ENCODE measurements at places on chromosomes 12 and 14.

- DNase-seq: no peak
Measured at GRCh38 chr12:12899530-12900380, 8.4 kb downstream of the GPRC5A start.

- DNase-seq: peak; percentile 31
Measured at GRCh38 chr14:30559638-30560091, 707 bp downstream of the G2E3 start.

DNA sequence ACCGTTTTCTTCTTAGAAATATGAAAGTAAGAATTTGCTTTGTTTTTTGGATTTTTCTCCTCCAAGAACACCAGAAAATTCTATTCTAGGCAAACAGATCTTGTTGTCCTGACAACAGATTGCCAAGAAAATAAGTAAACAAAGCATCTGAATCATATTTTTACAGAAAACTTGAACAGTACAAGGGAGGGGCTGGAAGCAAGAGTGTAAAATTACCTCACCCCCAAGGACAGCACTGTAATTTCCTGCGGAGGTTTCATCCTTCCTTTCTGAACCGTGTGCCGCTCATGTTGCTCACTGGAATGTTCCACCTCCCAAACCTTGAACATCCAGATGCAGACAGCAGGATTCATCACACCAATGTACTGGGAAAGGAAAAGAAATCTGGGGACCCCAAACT is 5.4 kb upstream of the CAMKK2 start:
- DNase-seq: no peak

DNA sequence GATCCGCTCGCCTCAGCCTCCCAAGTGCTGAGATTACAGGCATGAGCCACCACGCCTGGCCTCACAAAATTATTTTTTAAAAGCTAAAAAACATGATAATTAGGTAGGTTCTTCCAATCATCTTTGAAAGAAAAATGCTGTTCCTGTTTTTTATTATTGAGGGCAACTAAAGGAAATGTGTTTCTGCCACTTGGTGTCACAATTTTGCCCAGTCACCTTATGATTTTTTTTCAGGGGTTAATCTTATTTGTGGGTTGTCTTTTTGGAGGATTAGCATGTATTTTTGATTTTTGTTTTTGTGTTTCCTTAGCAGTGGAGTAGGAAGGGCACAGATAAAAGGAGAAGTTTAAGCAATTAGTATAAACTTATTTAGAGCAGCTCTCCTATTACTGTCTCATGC is 79.8 kb downstream of the PRORP start:
- no peak for DNase-seq

DNA sequence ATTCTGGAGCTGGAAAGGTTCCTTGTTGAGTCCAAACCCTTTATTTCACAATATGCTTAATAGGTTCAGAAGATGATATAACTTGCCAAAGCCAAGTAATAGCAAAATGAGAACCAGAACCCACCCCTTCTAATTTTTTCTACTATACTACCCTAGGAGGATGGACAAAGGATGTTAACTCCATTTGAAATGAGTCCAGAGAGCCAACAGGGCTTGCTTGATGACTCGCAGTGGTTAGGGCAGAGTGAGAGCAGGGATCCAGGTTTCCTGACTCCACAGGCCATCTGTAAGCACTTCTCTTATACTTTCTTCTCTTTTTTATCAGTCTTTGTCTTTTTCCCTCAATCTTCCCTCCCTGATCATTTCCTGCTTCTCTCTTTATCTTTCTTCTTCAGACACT is 668.1 kb downstream of the MED13L start:
- DNase-seq: no peak

- DNase-seq: no peak
Measured at GRCh38 chr14:99524804-99525698, 43.8 kb downstream of the CCNK start.

GRCh38 chr12:47121146-47121545 is 41.4 kb upstream of the AMIGO2 start:
- DNase-seq: no peak

GRCh38 chr14:50533806-50534205 is 1.4 kb upstream of the MAP4K5 start:
- DNase-seq: no peak

- DNase-seq: no peak
Measured at GRCh38 chr12:116165036-116165425, 112.5 kb downstream of the MED13L start.

GRCh38 chr12:29882846-29883245 is 99.1 kb upstream of the TMTC1 start:
- no peak for DNase-seq

DNA sequence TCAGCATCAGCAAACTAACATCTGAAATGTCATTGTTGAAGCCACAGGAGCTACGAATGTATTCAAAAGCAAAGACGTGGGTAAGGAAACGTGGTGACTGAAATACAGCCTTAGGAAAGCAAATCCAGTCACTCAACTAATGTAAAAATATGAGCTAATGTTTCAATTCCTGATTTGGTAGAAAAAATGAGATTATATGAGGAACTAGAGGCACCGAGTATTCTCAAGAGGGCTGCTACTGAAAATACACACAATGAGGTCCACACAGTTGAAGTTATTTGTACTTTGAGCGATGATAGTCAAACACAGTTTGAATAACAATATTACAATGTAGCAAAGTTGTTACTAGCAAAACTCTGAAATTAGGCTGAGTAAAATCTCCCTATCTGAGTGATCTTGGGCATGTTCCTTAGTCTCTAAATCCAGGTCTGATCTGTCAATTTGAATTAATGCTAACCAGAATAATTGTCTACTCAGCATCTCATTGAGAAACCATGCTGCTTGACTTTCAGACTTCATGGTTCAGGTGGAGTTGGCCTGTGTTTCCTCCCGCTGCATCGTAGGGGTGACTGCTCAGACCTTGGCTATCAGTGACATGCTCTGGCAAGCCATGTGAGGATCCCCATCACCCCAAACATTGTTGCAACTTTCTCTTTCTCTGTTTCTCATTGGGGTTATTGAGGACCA is 467.1 kb upstream of the SOX5 start:
- no peak for DNase-seq

- DNase-seq: no peak
Measured at GRCh38 chr12:8996682-8997405, 7.5 kb downstream of the KLRG1 start.

GRCh38 chr12:57551637-57552305 is 1.9 kb downstream of the KIF5A start:
- DNase-seq: no peak

DNA sequence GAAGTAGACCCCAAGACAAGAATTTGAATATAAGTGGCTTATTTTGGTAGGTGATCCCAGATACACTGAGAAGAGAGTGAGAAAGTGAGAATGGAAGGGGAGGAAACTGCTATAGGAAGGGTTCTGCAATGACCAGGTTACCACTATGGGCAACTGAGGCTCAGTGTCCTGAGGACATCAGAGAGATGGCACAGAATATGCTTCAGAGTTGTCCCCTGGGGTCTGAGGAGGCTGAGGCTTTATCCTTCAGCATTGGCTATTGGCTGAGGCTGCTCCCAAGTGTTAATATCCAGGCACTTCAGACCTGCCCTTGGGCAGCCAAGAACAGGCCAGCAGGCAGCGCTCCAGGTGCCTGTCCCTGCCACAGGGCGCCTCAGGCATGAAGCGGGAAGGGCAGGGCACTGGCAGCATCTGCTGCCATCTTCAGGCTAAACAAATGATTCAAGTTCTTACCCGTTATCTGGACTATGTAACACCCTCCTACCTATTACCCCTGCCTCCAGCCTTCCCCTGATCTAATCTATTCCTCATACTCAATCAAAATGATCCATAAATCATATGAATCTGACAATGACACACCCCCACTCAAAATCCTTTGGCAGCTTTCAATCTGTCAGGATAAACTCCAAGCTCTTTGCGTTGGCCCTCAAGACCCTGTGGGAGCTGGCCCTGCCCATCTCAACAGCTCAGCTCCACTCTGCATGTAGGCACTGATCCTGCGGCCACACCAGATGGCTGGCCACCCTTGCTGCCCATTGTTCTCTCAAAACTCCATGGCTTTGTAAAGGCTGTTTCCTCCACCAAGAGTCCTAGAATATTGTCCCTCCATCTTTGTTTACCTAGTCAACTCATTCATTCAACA is 42.4 kb downstream of the CKAP4 start:
- DNase-seq: no peak

DNA sequence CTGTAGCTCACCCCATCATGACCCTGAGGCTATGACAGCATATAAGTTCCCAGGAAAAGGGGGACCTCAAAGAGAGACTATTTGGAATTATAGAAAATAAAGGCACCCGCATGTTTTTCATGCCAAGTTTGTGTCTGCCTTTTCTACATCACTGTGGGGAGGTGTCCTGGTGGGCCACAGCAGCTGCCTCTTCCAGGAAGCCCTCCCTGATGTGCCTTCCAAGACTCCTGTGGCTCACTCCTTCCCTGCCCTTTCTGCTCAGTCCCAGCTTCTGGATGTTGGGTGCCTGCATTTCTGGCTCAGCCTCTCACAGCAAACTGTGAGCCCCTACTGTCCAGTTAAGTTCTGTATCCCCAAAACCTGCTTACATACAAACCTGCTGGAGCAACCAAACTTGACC is 36.3 kb upstream of the BEGAIN start:
- no peak for DNase-seq

DNA sequence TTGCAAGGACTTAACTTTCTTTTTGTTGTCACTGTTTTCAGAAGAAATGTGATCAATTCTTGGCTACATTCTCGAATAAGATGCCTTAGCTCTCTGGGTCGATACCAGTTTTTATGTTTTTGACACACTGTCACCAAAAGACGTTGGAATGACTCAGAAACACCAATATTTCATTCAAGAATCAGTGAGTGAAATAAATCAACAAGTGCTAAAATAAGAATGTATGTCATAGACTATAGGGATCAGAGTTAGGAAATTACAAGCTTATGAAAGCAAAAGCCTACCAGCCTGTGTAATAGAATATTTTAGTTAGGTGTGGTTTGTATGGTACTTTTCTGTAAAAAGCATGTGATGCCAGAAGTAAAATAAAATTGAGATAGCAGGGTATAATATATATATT is 17.8 kb downstream of the PPHLN1 start:
- no peak for DNase-seq

GRCh38 chr12:99392091-99392850 is 255.3 kb upstream of the GARIN6 start:
- no peak for DNase-seq

DNA sequence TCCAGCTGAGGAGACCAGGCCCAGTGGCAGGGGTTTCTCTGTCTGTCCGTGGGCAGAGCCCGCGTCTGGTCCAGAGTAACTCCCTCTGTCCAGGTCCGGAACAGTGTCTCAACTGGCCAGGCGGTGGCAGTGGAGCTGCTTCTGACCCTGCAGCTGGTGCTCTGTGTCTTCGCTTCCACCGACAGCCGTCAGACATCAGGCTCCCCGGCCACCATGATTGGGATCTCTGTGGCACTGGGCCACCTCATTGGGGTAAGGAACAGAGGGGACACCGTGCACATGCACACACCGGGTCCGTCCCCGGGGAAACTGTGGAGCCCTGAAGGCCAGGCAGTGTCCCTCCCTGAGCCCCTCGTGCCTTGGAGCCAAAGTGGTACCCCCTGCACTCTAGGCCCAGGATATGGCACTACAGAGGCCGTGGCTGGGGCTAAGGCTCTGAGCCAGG is 1.5 kb downstream of the AQP6 start:
- no peak for DNase-seq

GRCh38 chr12:57460841-57461275 is 1.3 kb downstream of the GLI1 start:
- no peak for DNase-seq

DNA sequence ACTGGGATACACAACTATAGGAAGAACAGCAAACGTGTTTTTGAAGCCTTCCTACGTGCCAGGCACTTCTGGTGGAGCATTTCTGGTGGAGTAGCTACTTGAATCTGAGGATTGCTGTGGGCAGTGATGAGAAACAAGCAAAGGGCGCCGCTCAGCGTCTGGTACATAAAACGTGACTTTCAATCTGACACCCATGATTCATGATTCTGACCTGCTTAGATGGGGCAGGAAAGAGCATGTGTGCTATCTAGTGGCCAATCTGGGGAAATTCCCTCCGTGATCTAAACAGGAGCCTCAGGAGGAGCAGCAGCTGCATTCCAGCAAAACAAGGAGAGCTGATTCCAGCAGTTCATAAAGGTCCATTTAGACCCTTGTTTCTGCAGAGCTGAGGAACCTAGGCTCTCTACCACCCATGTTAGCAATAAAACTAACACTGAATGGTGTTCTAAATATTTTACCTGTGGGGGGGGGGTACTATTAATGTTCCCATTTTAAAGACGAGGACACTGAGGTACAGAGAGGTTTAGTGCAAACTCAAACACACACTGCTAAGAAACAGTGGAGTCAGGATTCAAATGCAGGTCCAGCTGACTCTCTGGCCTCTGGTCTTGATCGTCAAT is 37.8 kb downstream of the PAH start:
- no peak for DNase-seq

- DNase-seq: no peak
Measured at GRCh38 chr12:119391673-119392072, 57.1 kb downstream of the CCDC60 start.

DNA sequence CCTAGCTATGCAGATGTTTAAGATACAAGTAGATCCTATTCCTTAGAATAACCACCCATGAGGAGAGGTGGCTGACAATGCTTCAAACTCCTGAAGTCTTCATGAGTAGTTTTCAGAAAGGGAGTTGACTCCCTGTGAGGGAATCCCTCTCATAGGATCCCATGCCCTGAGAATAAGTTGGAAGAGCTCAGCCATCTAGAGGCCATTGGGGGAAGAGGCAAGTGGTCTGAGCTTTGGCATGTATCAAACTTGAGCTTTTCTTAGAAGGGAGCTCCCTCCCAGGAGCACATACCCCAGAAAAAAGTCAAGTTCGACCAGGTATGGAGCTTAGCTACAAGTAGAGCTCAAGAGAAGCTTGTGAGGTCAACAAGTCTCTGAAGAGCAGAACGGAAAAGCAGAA is 165.7 kb upstream of the RBM19 start:
- DNase-seq: no peak

DNA sequence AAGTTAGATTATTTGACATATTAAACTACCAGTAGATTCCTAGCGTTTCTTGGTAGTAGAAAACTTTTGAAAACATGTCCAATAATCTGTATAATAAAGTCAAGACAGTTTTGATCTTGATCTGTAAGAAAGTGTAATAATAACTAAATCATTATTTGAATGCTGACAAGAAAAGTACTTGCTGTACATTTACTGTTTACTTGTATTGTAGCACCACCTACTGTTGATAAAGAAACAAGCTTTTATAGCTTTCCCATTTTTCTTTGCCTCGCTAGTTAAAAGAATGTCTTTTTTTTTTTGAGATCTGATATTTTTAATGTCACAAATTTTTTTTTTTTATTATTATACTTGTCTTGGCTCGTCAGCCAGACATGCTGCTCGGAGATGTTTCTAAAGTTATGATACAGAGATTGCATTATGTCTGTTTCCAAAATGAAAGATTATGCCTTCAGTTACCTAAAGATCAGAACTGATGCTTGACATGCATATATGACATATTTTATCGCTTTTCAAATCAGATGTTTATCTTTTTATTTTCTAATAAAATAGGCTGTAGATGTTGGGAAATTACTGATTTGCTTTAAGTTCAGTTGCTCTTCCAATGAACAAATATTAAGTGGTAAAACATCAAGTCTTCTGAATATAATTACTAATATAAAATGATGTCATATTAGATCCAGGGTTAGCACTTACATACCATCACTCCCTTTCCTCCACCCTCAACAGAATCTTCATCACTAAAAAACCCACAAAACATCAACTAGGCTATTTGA is 140.5 kb downstream of the AKAP6 start:
- DNase-seq: no peak
